ENCODE measurements at places on chromosomes 13 and 19.
A peak's percentile ranks its signal among the peaks of the same experiment; 100 is the strongest.

GRCh38 chr13:85798556-85798955 lies 663 bp downstream of the SLITRK6 start:
- no peak for DNase-seq

- no peak for DNase-seq
Observed at GRCh38 chr13:42036711-42037110, 11.7 kb upstream of the DGKH start.

DNA sequence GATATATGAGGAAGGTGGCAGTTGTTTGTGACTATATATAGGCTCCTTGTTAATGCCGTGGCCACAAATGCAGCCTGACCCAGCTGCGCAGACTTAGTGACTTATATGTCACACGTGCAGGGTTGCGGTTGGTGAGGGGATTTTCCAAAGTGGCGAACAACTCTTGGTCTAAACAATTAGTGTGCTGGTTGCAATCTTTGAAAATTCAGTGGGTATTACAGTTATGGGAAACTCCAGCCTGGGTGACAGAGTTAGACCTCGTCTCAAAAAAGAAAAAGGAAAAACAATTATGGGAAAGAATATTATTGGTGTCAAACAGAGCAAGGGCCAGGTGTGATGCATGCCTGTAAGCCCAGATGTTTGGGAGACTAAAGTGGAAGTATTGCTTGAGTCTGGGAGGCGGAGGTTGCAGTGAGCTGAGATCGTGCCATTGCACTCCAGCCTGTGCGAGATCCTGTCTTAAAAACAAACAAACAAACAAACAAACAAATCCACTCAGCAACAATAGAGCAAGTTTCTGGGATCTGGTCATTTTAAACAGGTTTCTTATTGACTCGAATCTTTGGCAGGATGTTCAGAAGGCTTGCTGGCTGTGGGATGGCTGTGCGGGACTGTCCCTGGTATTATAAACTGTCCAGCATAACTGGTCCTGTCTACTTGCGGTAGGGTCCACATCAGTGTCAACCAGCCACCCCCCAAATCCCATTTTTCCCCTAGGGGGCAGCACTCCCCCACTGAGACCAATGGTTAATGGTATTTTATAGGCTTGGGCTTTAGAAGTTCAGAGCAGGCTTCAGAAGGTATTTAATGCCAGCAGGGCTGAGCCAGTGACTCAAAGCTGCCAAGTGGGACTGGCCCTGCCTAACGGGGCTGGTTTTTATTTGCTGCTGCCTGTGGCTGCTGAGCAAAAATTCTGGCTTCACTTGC lies 15.4 kb downstream of the RELB start:
- peak; percentile 53 for DNase-seq

GRCh38 chr19:10412257-10412977 lies 7.9 kb upstream of the PDE4A start:
- DNase-seq: peak; percentile 52

DNA sequence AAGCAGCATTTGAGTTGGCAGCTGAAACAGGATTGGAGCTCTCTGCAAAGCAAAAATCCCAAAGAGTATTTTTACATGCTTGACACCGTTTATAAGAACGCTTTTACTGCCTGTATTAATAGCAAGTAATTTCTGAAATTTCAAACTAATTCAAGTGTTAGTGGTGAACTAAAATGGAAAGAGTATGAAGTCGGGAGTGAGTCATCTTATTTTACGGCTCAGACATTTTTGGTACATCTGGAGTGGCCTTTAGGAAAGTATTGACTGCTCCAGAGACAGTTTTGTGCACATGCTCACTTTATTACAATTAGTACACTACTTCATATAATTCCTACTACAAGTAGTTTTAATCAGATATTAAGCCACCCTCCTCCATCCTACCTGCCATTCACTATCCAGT lies 167.4 kb downstream of the SLITRK6 start:
- no peak for DNase-seq

GRCh38 chr13:35630551-35631275 lies 154.2 kb upstream of the MAB21L1 start:
- DNase-seq: peak; percentile 28

DNA sequence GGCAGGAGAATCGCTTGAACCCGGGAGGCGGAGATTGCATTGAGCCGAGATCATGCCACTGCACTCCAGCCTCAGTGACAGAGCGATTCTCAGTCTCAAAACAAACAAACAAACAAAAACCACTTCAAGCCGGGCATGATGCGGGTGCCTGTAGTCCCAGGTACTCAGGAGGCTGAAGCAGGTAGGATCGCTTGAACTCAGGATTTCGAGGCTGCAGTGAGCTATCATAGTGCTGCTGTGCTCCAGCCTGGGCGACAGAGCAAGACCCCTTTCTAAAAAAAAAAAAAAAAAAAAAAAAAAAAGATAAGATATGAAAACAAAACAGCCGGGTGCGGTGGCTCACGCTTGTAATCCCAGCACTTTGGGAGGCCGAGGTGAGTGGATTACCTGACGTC lies 12.9 kb downstream of the PPP1R14A start:
- no peak for DNase-seq

GRCh38 chr19:39595950-39596349 lies 6.4 kb upstream of the LGALS13 start:
- DNase-seq: no peak

- no peak for DNase-seq
Observed at GRCh38 chr19:47239152-47239551, 8.2 kb upstream of the BBC3 start.

DNA sequence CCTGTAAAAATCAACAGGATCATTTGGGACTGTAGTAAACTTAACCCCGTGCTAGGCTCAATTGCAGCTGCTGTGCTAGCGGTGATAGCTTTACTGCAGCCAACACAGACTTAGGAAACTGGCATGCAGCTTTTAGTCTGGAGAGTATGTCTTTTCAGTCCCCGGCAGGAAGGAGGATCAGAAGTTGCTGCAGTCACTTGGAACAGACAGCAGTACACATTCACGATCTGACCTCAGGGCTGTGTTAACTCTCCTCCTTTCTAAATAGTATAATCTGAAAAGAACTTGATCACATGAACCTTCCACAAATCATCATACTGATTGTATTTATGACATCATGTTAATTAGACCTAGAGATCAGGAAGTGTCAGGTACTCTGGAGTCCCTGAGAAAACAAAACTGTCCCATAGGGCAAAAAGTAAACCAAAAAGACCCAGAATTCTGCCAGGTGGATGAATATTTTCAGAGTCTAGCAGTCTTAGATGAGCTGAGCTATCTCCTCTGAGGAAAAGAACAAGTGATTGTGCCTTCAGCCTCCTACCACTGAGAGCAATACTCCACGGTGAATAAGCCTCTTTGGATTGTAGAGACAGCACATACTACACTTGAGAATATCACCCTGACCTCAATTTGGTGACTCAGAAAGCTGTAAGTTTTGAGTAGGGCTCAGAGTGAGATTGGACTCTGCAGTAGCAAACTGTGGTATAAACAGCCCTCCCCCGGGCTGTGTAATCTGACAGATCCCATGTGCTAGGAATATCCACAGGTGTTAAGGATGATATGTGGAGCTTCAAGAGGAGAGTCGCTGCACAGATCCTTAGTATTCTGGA lies 181.0 kb upstream of the GPR12 start:
- DNase-seq: no peak

DNA sequence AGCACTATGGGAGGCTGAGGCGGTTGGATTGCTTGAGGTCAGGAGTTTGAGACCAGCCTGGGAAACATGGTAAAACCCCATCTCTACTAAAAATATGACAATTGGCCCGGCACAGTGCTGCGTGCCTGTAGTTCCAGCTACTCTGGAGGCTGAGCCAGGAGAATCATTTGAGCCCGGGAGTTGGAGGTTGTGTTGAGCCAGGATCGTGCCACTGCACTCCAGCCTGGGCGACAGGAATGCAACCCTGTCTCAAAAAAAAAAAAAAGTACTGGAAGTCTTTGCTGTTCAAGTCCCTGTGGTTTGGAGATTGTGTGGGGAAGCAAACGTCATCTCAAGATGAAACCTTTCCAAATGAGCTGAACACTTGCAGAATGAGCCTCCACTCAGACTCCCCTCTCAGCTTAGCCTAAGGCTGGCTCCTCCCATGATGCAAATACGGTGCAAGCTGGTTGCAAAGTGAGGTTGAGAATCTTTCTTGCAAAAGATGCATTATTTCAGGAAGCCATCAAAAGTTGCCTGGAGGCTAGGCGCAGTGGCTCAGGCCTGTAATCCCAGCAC lies 46.2 kb downstream of the MYO9B start:
- DNase-seq: peak; percentile 50

DNA sequence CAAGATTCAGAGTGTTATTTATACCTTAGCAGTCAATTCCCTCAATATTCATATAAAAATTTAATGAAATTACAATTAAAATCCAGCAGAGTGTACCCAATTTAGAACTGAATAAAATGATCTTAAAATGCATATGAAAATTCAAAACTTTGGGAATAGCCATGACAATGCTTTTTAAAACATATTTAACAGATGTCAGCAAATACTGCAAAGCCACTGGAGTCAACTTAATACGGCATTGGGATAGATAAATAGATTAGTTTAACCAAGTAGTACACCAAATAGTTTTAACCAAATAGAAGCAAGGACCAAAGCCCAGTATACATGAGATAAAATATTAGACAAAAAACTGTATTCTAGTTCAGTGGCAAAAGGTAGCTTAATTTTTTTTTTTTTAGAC lies 79.8 kb downstream of the TNFSF13B start:
- no peak for DNase-seq

DNA sequence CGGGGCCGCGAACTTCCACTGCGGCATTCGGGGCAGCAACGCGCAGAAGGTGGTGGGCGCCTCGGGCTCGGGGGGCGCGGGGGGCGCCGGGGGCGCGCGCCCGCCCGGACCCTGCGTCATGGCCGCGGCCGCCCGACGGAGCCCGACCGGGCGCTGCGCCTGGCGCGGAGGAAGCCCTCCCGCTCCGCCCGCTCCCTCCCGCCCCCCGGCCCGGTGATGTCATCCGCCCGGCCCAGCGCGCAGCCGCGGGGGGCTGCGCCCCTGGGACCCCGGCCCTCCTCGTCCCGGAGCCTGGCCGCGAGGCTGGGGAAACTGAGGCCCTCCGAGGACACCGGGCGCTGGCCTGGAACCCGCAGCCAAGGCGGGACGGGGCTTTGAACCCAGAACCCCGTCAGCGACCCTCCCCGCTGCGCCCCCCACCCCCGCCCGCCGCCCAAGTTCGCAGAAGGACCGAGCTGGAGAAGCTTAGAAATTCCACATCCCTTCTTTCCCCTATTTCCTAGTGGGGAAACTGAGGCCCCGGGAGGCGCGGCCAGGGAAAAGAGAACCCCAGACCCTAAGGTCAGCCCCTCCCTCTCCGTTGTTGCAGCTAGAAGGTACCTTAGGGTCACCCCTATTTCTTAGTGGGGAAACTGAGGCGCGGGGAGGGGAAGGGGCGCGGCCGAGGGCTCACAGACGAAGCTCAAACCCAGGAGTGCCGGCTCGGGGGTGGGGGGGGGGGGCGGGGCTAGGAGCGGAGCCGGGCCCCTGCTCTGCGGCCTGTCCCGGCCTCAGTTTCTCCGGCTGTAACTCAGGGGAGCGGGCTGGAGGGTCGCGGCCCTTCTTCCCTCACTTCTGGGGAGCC lies at the start of gene SHC2:
Gene SHC2 (minus strand): TSS at position 157 of the 844 bp plus-strand sequence. CDS start 37 bp downstream, at position 120.
- DNase-seq: no peak

- DNase-seq: no peak
Observed at GRCh38 chr13:24888291-24888931, 124.4 kb downstream of the RNF17 start.

DNA sequence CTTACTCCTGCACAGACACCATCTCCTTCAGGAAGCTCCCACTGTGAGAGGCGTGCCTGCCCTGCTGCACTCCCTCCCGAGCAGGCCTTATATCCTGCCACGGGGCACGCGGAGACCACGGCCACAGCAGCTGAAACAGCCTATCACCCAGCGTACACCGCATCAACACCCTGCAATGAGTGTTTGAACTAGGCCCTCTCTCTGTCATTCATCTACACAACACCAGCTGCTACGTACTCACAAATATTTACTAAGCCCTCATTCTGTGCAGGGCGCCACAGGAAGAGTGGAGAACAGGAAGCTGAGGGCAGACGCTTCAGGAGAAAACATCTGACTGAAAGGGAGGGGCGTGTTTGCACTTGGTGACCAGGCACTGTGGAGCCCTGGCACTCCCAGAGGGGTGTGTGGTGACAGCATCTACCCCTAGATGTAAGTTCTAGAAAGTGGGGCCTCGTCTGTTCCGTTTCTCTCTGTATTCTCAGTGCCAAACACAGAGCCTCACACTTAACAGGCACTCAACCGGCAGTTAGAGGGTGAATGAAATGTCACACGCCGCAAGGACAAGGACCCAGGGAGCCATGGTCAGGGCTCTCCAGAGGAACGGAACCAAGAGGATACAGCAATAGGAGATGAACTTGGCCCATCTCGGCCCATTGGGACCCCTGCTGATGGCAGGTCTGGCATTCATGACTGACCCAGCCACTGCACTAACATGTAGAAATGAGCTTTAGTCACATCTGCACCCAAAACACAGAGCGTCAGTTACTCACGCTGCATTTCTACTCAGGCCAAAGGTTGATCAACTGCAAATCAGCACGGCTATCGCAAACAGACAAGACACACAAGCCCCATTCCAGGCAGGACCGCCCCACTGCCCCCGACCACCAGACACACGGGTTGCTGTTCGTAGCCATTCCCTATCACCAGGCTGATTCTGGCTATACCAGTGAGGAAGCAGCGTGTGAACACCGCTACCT lies 15.7 kb downstream of the RANBP3 start:
- DNase-seq: peak; percentile 80

Measured in inflammatory macrophage (primary cell).